Thoracic aorta (tissue), 2 donors: ENCODE measurements at places on chromosomes 2 and 18. TPM values are rescaled to one million over a fixed set of nuclear protein-coding genes. Genes with fewer than 3 reads are reported as not detected.

TWIST2 gene
- 62.1 TPM for total RNA-seq

GLI2 gene
- 5.4 TPM for total RNA-seq

CNGA3 gene
- not detected for total RNA-seq

WDR33 gene
- 34.9 TPM for total RNA-seq

DHRS9 gene
- 4.8 TPM for total RNA-seq

DNA sequence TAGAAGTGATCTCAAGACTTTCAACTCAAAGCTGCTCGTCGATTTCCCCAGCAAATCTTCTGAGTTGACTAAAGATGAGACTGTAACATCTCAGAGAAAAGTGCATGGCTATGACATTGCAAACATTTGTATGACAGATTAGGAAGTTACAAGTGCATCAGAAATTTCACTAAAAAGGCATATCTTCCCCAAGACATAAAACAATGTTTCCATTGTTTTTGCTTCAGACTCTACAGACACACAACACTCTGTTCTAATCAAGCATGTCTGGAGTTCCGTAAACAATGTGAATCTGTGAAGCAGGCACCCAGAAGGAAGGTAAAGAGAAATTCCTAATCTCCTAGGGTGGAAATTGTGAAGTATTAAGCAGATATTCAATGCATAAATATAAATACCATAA is 144.6 kb upstream of the LYPD1 start:
- no peak for DNase-seq

DNA sequence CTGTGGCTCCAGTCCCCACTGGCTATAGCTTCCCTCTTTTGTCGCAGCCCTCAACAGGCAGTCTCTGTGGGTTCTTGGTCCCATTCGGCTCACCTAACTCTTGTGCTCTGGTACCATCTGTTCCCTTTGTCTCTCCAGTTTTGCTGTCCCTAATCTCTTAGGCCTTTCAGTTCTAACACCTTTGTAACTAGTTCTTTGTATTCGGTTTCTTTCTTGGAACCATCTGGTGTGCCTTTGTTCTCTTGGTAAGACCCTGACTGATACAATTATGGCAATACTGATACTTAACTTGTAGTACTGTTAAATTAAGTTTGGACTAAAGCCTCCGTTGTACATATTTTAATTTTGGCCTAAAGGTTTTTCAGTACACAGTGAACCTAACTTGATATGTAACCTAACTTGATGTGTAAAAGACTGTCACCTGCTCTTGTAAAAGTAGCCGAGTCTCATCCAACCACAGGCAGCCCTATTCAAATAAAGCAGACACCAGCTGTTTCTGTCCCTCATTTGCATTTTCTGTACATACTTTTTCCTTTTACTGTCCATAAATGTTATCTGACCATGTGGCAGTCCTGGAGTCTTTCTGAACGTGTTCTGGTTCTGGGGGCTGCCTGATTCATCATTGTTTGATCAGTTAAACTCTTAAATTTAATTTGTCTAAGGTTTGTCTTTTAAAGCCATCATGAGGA is 4.8 kb upstream of the MRPL44 start:
- DNase-seq: no peak

GRCh38 chr2:24214880-24215279 is 40.0 kb downstream of the FAM228A start:
- DNase-seq: no peak

DNA sequence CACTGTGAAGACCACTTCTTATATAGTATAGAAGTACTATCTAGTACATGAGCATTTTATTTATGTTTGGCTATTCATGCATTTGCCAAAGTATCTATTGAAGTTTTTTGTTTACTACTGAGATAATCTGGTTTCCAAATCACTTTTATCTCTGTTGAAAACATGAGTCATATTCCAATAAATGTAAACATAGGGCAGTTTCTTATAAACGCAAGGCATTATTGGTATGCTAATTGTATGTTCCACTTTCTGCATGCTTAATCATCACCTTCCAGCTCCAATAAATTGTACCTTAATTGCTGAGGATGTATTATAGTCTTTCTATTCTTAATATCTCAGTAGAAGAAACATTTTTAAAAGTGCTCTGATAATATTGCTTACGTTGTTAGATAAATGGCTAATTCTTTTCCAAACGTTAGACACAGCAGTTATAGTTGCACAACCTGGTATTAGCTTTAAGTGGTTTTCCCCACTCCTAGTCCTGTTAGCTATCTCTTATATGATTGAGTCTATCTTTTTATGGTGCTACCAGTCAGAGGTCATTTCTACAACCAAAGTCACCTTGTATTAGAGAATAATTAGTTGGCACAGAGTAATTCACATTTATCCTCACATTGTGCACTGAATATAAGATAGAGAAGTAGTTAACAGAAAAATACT is 17.2 kb downstream of the ITGA4 start:
- no peak for DNase-seq

DNA sequence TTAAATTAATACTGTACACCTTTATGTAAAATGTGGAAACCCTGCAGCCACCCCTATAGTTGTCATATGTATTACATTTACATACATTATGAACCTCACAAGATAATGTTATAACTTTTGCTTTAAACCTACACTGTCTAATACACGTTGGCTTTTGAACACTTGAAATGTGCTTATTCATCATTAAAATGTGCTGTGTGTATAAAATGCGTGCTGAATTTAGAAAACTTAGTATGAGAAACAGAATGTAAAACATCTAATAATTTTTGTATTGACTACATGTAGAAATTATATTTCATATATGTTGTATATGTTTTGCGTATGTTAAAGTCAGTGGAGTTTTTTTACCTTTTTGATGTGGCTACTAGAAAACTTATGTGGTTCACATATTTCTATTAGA is 68.8 kb downstream of the MAPRE2 start:
- no peak for DNase-seq

DNA sequence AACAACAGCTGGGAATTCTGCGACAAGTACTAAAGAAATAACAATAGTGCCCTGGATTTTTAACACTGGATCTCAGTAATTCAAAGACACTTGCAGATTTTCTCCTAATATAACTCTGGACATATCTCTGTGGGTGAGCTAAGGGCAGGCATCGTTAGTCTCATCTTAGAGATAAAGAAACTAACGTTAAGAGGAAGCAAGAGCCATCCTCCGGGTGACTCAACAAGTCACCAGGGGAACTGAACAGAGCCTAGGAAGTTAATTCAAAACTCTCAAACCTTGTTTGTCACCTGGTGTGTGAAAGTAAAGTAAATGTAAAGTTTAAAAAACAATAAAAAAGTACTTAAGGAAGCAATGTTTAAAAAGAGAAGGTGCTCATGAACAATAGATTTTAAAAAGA is 41.6 kb upstream of the NRP2 start:
- no peak for DNase-seq

- no peak for DNase-seq
These were observed 1695.0 kb upstream of the CELF4 start for GRCh38 chr18:39260565-39260964.

- no peak for DNase-seq
These were observed 78.4 kb downstream of the KIF5C start for GRCh38 chr2:148953426-148953825.

DNA sequence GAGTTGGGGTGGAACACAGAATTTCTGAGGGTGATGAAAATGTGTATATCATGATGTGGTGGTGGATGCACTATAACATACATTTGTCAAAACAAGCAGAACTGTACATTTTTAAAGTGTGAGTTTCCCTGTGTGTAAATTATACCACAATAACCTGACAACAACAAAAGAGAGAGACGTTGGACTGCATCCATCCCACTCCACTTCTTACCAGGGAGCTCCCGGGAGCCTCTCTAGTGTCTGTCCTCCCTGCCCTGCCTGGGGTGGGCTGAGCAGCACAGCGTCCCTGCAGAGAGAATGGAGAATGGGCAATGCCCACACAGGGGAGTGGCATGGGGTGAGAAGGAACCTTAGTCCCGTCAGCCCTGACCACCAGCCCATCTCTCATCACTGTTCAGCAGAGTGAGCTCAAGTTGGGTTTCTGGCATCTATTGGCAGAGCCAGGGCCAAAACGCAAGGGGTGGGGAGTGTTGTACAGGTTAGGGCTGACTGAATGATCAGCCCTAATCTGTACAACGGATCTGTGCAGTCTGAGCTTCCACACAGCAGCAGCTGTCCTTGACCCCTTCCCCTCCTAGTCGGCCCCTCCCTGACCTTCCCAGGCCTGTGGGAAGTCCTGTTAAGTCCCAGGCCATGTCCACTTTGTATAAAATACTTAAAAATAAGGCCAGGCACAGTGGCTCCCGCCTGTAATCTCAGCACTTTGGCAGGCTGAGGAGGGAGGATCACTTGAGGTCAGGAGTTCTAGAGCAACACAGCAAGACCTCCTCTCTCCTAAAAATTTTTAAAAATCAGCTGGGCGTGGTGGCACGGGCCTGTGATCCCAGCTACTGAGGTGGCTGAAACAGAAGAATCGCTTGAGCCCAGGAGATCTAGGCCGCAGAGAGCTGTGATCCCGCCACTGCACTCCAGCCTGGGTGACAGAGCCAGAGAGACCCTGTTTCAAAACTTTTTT is 3.3 kb upstream of the PROC start:
- no peak for DNase-seq

DNA sequence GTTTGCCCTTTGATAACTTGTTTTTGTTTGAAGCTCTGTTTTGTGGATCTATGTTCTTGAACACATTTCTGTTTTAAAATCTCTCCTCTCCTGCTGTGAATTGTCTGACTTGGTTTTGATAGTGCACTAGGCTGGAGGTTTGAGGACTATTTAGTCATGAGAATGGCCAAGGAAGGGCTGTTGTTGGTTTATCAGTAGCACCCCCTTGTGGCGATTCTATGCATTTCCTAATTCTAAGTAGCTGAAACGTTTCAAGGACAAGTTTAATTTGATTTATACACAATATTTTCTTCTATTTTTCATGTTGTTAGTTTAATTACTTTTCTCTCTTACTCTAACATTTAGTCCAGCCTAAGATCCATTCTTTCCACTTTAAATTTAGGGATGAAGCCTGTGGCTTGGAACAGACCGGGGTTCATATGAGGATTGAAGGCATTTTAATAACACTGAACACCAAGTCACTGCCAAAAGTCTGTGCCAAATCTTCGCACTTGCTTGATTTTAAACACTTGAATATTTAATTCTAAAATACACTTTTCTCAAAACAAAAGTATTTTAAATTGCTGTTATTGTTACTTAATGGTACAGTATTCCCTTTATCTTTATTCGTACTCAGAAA is 166.0 kb downstream of the SOCS6 start:
- DNase-seq: no peak

DNA sequence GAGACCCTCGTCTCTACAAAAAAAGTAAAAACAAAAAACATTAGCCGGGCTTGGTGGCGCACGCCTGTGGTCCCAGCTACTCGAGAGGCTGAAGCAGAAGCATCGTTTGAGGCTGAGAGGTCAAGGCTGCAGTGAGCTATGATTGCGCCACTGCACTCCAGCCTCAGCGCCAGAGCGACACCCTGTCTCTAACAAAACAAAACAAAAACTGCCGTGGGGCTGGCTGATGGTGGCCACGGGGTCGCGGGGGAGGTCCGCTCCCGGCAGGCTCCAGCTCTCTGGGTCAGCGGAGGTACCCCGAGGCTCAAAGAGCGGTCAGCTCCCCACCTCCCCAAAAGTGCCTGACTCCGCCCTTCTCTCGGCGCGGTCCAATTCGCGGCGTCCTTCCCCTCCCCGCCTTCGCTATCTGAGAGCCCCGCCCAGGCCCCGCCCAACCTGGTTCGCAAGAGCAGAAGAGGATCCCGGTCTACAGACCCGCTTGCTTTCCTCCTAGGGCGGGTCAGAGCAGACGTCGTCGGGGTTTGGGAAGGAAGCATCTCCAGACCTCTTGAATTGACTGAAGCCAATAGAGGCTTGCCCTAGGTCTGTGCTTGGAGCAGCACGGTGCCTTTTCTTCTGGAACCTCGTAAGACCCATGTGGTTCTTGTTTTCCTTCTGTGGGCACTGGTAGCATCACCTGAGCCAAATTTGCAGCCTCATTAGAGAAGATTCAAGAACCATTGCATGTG is 7.8 kb downstream of the RAX start:
- no peak for DNase-seq

DNA sequence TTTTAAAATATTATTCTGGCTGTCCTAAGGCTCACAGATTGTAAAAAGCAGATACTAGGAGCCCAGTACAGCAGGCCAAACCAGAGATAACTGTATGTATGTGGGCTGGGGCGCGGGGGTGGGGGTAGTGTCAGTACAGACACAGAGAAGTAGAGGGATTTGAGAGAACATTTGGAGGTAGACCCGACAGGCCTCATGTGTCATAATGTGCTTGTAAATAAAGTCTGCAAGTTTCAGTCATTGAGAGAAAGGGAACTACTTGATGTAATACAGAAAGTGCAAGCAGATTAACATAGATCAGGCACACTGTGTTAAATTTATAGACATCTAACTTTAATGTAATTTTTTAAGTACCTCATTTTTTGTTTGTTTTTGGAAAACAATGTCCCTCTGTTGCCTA is 7.4 kb upstream of the POLI start:
- DNase-seq: no peak

GRCh38 chr2:12207491-12207890 is 461.1 kb downstream of the LPIN1 start:
- DNase-seq: no peak

DNA sequence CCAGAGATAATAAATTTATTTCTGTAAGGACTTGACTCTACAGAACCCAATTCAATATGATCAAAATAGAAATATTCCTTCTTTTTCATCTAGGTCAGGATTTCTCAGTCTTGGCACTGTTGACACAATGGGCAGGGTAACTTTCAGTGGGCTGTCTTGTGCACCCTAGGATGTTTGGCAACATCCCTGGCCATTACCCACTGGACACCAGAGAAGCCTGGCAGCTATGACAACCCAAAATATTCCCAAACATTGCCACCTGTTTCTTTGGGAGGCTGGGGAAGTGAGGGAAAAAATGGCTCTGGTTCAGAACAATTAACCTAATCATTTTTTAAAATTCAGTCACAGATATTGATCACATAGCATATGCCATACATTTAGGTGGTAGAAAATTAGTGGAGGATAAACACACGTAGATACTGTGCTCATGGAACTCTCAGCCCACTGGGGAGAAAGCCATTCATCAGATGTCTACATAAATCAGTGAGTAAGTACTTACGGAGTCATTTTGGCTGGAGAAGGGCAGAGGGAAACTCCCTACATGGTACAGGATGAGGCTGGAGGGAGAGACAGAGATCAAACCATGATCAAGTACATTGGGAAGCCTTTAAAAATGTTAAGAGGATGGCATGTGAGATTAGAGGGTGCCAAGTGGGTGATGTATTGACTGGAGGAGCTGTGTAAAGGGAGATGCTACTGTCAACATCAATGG is 718 bp upstream of the TNP1 start:
- no peak for DNase-seq

DNA sequence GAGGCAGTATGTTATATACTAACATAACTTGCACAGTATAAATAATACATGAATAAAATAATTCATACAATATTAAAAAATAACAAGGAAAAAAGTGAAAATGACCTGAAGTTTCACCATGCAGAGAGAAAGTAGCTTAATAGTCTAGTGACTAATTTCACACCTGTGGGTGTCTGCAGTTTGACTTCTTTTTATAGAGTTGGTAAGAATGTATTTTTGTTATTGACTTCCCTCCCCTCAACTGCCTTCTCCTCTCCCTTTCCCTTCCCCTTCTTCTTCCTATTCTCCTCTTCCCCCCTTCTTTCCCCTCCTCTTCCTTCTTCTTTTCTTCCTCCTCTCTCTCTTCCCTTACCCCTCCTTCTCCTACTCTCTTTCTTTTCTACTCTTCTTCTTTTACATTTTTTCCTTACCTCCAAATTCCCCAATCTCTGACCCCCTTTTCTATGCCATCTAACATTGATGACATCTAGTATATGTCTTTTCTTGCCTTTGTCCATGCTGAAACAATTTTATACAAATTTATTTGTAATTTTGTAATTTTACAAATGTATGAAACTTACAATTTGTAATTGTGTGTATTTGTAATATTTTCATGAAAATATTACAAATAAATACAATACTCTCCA is 3.1 kb downstream of the DNAH6 start:
- DNase-seq: no peak
